ENCODE measurements at places on chromosomes 1 and 21.

GRCh38 chr1:23793018-23793781, 2.3 kb downstream of the LYPLA2 start:
- peak; percentile 82 for DNase-seq

DNA sequence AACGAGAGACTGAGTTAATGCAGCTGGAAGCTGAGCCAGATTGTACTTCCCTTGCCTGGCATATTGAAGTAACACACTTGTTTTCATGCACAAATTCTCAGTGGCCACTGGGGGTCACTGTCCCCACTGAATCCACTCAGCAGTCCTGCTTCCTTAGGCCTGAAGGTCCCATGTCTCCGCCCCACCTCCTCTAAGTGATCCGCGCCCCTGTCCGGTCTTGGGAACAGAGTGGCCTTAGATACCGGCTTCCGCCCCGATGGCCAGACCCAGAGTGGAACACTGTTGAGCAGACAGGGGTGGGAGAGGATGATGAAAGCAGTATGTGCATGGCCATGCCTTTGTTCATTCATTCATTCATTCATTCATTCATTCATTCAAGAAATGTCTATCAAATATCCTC, 34.8 kb downstream of the CHAF1B start:
- DNase-seq: peak; percentile 55

DNA sequence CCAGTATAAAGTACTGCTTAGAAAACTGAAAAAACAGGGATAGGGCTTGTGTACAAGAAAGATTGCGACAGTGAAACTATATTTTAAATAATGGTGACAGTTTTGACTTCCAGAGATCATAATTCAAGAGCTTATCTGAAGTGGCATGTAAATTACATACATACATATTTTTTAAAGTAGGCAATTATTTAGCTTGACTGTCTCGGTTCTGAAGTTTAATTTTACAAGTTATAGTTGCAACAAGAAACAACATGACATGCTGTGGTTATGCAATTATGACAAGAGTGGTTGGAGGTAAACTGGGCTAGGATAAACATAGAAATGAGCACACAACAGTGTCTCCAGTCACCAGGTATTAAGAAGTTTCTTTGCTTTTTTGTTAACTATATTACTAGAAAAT, 4.1 kb downstream of the C1orf21 start:
- peak; percentile 16 for DNase-seq

DNA sequence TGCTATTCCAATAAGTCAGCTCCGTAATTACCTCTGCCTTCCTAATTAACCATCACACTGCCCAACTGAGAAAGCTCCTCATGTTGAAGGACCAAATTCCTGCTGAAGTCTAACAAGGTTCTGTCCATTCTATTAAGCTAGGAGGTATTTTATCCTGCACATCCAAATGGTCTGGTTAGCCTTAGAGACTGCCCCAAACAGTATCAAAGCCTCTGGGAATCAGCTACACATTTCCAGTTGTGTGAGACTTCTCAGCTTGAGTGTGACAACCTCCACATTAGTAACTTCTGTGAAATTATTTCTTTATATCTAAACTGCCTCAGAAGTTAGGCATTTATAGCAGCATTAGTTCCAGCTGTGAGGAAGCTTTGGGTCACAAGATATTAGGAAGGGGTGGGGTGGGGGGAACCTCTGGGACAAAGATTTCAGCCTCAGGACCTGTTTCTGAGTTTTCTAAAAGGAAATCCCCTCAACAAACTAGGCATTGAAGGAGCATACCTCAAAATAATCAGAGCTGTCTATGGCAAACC, 150.5 kb upstream of the DUSP10 start:
- DNase-seq: no peak

DNA sequence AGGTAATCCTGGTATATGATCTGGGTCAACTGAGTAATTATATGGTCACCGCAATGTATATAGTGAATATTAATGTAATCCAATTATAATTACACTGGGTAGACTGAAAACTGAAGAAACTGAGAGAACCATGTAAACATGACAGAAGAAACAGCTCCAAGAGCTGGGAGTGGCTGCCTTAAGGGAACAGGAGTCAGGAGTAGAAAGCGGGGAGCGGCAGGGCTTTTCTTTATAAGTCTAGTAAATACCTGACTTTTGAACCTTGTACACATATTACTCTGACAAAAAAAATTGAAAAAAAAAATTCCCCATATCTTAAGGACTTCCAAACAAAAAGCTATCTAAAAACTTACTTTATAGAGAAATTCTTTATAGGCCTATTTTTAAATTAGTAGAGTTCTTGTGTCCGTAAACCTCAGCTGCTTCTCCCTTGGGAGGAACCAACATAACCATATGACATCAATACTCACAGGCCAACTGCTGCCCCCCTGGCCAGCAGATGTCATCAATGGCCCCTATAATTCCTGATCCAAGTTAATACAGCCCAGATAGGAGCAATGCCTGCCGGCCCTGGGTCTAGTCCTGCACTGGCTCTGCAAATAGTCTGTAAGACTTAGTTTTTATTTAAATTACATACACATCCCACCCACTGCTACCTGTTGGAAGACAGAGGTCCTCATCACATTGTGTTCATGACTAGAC, 33.8 kb downstream of the THAP3 start:
- no peak for DNase-seq

DNA sequence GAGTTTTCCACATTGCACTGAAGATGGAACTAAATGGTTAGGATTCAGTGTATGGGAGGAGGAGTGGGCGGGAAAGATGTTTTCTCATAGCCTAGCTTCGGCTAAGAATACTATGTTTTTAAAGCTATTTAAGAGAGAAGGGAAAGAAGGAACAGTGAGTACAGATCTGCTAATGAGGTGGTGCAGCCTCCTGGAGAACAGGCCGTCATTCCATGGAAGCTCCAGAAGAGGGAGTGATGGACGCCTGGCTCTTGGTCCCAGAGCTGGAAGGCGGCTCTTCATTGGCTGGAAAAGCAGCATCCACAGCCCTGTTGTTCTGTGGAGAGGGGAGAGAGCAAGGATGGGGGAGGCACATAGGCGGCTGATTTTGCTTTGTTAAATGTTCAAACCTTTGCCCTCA, 6.9 kb downstream of the CAMK1G start:
- DNase-seq: peak; percentile 12

DNA sequence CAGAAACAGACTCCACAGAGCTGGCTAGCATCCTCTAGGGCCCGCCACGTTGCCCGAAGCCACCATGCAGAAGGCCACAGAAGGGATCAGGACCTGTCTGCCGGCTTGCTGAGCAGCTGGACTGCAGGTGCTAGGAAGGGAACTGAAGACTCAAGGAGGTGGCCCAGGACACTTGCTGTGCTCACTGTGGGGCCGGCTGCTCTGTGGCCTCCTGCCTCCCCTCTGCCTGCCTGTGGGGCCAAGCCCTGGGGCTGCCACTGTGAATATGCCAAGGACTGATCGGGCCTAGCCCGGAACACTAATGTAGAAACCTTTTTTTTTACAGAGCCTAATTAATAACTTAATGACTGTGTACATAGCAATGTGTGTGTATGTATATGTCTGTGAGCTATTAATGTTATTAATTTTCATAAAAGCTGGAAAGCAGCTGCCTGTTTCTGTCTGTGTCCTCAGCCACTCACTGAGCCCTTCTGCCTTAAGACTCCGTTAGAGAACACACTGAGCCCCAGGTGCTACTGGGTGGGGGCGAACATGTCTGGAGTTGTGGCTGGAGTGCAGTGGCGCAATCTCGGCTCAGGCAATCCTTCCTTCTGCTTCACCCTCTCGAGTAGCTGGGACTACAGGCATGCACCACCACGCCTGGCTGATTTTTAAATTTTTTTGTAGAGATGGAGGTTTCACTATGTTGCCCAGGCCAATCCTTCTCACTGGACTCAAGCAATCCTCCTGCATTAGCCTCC, 14.8 kb downstream of the MFSD2A start:
- no peak for DNase-seq

- DNase-seq: no peak
Observed at GRCh38 chr1:43042773-43043457, 84.2 kb upstream of the SLC2A1 start.

- no peak for DNase-seq
Observed at GRCh38 chr1:160618763-160619274, 28.0 kb downstream of the SLAMF1 start.

DNA sequence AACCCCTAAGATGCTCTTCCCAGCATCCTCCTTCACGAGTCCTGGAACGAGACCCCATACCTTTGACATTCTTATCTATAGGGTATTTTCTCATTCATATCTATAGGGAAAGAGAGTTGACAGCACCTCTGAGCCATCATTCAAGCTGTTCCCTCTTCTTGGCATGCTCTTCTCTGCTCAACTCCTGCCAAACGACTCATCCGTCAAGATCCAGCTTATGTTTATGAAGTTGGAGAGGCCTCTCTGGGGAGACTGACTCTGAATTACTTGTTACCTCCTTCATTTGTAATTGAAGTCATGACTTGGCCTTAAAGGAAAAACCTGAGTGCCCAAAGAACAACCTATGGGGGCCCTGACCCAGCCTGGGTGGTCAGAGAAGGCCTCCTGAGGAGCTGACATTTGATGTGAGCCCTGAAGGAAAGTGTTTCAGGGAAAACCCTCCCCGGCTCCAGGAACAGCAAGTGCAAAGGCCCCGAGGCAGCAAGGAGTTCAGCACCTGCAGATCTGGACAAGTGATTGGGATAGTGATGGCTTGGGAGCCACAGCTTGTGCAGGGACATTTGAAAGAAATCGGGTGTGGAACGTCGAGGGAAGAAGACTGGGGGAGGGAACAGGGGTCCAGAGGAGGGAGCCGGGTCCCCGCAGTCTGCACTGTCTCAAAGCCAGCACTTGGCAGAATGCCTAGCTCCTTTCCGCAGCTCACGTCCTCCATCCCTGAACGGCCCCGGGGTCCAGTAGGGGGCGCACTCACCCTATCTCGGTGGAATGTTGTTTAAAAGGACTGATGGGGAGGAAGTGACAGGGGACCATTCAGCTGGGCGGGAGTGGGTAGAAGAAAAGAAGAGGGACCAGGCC, 14.0 kb upstream of the CDA start:
- DNase-seq: peak; percentile 51

DNA sequence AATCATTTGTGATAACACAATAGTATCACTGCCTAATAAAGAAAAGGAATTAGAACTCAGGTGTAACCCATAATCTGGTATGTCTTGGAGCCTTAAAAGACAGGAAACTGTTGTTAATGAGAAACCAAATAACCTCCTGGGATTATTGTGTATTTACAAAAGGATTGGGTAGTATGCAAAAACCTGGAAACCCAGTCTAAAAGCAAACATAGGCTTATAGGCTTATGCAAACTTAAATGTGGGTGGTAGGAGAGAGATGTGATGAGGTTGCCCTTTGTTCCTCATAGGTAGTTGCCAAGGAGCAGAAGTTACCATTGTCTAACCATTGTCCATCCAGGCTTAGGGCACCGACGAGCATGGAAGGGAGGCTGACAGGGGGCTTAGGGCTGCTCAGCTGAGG, 165.8 kb downstream of the AK5 start:
- no peak for DNase-seq

DNA sequence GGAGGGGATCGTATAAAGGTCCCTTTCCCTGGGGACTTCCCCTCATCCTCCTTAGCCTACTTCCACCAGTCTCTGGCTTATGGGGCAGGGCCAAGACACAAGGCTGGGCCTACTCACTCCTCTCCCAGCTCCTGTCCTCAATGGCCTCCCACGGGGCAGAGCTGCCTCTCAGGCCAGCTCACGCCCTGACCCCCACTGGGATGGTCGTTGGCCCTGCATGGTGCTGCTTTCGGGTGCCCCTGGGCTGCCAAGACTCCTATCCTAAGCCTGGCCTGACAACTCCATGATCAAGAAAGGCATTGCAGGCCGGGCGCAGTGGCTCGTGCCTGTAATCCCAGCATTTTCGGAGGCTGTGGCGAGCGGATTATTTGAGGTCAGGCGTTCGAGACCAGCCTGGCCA, 6.2 kb downstream of the CPLANE2 start:
- DNase-seq: no peak

DNA sequence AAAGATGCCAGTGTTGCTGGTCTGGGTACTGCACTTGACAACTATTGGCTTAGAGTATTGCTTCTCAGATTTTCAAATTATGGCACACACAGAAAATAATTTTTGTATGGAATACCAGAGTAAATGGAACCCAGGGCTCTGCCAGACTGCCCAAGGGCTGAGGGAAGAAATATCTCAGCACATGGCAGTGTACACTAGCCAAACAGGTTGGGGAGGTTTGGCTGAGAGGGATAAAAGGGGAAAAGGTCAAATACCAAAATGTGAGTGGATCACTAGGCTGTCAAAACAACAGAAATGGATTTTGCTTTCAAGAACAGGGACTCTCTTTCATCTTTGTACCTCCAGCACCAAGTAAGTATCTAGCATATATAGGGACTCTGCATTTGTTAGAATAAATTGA, 3.0 kb upstream of the RGS8 start:
- no peak for DNase-seq

- DNase-seq: peak; percentile 37
Observed at GRCh38 chr1:27284425-27285273, 37.3 kb upstream of the TMEM222 start.

- no peak for DNase-seq
Observed at GRCh38 chr21:27393726-27394125, 426.8 kb upstream of the ADAMTS5 start.

DNA sequence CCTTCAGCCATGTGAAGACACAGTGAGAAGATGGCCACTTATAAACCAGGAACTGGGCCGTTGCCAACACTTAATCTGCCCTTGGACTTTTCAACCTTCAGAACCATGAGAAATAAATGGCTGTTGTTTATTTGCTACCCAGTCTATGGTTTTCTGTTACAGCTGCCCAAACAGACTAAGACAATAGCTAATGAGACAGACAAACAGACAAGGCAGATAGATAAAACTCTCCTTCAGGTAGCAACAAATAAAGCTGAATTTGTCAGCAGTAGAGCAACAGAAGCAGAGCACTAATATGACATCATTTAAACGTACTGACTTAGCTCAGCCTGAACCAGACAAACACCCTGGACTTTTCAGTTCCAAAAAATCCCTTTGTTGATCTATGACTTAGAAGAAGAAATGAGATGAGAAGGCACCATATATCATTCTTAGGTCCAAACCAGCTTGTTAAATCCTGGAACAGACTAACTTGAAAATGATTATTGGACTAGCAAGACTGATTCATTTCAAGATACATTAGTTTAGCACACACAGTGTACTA, 27.0 kb downstream of the ZZZ3 start:
- DNase-seq: no peak

DNA sequence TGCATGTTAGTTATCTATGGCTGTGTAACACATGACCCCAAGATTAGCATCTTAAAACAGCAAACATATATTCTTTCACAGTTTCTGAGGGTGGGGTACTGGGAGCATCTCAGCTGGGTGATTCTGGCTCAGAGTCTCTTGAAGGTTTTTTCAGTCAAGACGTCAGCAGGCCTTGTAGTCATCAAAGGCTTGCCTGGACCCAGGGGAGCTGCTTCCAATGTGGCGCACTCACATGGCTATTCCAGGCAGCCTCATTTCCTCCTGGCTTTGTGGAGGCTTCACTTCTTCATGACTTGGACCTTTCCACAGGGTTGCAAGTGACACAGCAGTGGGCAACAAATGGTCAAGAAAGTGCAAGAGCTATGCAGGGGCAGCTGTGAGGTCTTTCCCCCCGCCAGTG, 114.7 kb downstream of the ACTL8 start:
- no peak for DNase-seq

All from NCI-H226 (cell line).